OCI-LY7 (cell line): ENCODE measurements at places on chromosomes 11 and 22. TPM values are rescaled to one million over a fixed set of nuclear protein-coding genes. Genes with fewer than 3 reads are reported as not detected.
A peak's percentile ranks its signal among the peaks of the same experiment; 100 is the strongest.

- DNase-seq: peak; percentile 92
Observed at GRCh38 chr11:10314199-10315072, 9.6 kb downstream of the ADM start.

- DNase-seq: peak; percentile 29
Observed at GRCh38 chr11:117232911-117233409, 489 bp downstream of the RNF214 start.

DNA sequence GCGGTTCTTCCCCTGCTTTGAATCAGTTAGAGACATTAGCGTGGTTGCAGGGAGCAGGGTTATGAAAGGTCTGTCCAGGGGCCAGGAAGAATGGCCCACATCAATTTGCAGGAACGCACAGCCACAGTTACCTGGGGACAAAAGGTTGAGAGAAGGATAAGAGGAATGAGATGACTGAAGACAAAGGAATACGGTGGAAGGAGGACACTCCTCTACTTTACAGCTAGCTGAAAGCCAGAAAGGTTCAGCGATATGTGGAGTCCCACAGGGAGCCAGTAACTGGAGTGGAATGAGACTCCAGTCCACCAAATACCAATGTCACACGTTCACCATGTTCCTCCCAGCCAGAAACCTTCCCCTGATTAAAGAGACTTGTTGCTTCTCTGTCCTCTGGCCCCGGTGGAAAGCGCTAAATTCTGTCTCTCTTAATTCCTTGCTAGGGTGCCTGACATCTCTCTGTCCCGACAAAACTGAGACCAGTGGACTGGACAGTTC, 10.7 kb downstream of the XNDC1N start:
- no peak for DNase-seq

DNA sequence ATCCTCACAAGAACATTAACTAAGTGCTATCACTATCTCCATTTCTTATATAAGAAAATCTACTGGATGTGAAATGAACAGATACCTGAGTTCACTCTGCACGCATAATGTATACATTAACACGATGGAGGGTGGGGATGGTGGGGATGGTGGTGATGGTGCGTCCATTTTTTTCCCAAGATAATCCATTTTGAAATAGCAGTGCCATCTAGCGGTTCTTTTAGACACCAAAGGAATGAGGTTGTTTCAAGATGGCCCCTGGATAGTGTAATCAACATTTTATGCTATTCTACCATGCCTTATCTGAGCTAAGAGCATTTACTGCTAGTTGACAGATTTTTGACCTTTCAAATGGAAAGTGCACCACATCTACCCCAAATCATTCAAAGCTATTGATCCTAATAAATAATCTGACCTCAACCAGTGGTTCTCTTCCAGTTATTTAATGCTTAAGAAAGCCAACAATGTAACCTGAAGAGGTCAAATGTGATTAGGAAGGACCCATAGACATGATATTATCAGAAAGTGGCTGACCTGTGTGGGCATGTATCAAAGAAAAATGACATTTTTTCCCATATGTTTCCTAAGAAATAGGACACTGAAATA, 714.7 kb upstream of the TENM4 start:
- peak; percentile 14 for DNase-seq

SHANK2 gene
- not detected in 2 replicates for total RNA-seq

DNA sequence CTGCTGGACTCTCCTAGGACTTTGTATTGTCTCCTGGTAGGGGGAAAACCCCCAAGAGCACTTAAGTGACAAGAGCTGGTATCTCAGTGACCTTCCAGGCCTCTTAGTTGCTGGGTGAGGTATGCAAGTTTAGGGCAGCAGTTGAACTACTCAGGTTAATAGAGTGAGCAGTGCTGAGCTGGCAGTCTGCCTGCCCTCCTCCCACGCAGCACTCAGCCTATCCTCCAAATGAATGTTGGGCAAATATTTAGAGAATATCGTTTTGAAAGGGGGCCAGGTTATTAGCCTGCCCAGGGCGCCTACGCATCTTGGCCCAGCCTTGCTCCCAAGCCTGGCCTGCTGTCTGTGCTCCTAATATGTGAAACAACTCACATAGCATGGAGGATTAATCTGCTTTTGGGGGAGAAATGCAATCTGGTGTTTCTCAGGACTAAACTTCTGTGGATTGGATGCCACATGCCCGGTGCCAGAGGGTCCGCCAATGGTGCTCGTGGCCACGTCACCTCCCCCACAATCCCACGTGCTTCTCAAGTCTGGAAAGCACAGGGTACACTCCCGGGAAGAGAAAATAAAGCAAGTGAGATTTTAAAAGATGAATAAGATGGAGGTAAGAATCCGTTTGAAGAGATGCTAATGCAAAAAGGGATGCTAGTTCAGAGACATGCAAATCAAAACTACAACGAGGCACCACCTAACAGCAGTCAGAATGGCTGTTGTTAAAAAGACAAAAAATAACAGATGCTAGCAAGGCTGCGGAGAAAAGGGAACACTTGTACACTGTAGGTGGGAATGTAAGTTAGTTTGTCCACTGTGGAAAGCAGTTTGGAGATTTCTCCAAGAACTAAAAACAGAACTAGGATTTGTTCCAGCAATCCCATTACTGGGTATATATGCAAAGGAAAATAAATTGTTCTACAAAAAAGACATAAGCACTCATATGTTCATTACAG, 67.7 kb downstream of the SPON1 start:
- no peak for DNase-seq

CNTF gene
- 3.3 and 3.5 TPM in 2 replicates for total RNA-seq

DNA sequence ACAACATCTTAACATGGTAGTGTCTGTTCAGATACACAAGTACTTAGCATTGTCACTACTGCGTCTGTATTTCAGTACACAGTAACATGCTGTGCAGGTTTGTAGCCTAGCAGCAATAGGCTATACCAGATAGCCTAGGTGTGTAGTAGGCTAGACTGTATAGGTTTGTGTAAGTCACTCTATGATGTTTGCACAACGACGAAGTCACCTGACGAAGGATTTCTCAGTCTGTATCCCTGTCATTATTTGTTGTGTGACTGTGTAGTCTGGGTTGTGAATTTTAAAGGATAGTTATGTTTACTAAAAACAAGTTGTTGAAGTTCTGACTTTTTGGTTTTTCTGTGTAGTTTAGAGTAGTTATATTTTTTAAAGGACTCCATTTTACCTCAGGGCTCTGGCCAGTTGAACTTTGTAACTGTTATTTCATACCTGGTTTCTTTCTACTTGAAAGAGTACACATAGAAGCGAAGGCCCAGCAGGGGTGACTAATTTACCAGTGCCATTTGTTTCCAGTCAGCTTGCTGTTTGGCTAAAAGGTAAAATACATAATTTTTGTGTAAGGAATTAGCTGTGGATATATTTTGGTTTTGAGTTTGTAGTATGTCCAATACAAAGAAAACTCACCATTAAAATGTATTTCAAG, 72.3 kb downstream of the PPP6R3 start:
- DNase-seq: no peak

NAALAD2 gene
- total RNA-seq: not detected in 2 replicates

ANKK1 gene
- not detected in 2 replicates for total RNA-seq

DNA sequence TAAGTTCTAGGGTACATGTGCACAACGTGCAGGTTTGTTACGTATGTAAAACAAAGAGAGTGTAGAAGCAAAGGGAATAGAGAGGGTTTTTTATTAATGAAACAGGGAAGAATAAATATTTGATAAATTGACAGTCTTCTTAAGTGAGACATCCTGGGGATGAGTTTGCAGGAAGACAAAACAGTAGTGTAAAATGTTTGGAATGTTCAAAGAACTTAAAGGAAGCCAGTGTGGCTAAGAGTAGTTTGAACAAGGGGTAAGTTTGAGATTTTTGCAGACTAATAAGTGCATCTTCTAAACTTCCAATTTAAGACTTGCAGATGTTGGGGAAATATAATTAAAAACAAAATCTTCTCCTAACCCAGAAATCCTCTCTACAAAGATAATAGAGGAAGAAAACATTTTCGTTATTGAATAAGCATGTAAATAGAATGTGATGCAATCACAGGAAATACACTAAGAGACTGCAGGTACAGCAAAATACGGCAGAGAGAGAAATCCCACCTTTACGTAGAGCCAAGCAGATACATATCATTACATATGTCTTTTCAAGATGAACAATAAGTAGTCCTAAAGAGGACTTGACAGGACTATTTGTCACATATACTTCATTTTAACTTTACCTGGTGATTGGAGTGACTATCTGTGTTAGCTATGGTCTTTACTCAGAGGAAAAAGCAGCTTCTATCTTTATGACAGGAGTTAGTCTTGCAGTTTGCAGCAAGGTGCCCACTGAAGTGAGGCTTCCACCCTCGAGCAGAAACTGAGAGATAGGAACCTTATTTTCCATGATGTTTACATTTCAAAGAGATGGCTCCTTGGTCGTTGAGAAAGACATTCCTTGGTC, 402.1 kb downstream of the CNTN5 start:
- no peak for DNase-seq

DNA sequence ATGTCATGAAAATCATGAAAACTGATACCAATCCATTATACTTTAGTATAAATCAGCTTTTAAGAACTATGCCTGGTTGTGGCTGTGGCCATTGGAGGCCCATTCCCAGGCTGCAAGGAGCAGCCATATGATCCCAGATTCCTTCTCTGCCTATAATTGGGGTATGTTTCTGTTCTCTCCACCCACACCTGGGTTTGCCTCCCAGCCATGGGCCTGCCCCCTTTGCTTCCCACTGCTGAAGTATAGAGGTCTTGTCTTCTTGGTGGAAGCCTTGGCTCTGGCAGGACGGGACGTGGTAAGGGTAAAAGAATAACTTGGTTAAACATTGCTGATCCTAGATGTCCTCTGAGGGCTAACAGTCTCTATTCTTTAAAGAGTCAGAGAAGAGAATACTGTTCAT, 2.4 kb downstream of the MICAL2 start:
- no peak for DNase-seq

- DNase-seq: no peak
Observed at GRCh38 chr11:40273192-40273732, 1186.2 kb downstream of the LRRC4C start.

CNIH2 gene
- total RNA-seq: 2.7 and 3.5 TPM in 2 replicates

GRCh38 chr22:40703736-40704135, 24.5 kb downstream of the MCHR1 start:
- no peak for DNase-seq

- no peak for DNase-seq
Observed at GRCh38 chr11:72686639-72687220, 12.5 kb upstream of the PDE2A start.

GPHA2 gene
- not detected in 2 replicates for total RNA-seq

- DNase-seq: peak; percentile 86
Observed at GRCh38 chr11:121446752-121447156, 5.4 kb upstream of the SORL1 start.

DNA sequence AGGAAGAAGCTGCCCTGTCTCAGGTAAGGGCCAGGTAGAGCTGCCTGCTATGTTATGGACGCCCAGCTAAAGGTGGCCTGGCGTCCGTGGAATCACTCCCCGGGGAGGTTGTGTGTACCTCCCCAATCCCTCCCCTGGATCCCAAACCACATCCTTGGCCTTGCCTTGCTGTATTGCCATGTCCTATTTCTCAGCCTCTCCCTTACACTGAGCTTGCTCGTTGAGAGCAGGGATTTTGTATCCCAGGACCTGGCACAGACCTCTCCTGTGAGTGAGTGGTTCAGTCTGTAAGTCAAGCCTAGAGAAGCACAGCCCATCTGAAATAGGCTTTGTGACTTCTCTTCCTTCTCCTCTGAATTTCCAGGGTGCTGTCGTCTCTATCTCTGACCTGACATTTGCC, 53.9 kb downstream of the TRAF6 start:
- DNase-seq: no peak

DNA sequence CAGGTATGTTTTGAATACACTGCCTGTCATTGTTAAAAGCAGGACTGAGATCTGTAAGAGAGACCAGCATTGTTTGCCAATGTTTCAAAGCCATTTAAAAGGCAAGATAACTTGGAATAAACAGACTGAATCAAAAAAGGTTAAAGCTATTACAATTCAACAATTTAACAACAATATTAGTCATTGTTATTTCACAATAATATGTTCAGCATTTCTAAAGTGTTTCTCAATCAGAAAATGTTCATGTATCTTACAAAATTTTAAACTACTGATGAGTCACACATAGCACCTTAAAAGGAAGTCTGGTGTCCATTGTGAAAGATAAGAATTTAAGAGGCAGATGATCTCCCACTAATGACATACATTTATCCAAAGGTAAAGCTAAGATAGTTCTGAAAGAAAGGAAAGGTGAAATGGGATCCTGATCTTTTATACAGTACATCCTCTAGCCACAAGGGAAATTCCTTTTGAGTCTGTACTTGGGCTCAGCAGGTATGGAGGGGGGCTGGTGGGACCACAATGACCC, 79.7 kb downstream of the MAML2 start:
- no peak for DNase-seq

GRCh38 chr11:74139151-74139918, 31.5 kb downstream of the C2CD3 start:
- DNase-seq: no peak

DNA sequence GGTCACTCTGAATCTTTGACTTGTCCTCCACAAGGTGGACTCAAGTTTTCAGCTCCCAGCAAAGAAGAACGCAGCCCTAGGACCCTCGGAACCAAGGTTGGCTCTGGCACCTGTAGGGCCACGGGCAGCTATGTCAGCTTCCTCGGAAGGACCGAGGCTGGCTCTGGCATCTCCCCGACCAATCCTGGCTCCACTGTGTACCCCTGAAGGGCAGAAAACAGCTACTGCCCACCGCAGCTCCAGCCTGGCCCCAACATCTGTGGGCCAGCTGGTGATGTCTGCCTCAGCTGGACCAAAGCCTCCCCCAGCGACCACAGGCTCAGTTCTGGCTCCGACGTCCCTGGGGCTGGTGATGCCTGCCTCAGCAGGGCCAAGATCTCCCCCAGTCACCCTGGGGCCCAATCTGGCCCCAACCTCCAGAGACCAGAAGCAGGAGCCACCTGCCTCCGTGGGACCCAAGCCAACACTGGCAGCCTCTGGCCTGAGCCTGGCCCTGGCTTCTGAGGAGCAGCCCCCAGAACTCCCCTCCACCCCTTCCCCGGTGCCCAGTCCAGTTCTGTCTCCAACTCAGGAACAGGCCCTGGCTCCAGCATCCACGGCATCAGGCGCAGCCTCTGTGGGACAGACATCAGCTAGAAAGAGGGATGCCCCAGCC, 2.2 kb downstream of the INPP5J start:
- DNase-seq: no peak

DNA sequence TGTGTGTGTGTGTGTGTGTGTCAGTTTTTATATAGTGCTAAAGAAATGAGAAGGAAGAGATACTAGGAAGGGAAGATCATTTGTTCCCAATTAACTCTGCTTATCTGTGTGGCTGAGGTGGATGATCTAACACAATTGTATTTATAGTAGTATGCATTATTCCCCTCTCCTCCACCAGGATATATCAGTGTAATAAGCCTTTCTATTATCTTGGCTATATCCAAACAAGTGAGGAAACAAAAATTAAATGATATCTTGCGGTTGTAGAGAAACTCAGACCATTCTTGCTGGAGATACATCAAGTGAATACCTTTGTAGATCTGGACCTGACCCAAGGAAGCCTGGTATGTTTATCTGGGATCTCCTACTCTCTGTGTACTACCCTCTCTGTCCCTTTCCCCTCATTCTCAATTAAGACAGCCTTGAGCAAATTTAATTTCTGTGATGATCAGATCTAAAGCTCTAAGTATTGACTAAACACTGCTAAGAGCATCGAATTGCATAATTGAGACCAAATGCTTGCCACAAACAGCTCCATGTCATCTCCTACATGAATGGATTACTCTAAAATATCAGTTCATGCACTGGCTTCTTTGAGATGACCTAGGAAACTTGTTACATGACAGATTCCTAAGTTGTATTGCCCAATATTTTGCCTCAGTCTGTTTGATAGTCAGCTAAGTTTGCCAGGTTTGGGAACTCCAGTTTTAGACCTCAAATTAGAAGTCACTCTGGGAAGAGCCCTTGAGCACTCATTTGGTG, 185.3 kb upstream of the CTSC start:
- DNase-seq: no peak

ASPHD2 gene
- 5.5 and 6.1 TPM in 2 replicates for total RNA-seq

GRCh38 chr22:49811020-49811791, 16.5 kb downstream of the BRD1 start:
- no peak for DNase-seq
